ENCODE measurements at places on chromosomes 5 and 9.

GRCh38 chr5:52334367-52334766, 453.3 kb upstream of the ITGA1 start:
- no peak for DNase-seq

DNA sequence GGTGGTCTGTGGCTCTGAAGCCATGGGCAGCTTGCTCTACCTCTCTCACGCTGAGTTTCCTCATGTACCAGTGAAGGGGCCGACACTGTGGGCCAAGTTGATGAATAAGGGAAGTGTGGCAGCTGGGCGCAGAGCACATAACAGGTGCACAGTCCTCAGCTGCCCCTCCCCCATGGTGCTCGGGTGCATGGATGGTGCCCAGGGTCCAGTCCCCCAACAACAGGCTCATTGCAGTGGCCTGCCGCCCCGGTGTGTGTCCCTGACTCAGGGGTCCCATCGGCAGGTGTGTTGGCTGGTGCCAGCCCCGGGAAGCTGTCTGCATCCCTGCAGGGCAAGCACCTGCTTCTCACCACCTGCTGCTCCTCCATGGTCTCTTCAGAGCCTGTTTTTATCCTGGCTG, 36.6 kb downstream of the COL5A1 start:
- no peak for DNase-seq

DNA sequence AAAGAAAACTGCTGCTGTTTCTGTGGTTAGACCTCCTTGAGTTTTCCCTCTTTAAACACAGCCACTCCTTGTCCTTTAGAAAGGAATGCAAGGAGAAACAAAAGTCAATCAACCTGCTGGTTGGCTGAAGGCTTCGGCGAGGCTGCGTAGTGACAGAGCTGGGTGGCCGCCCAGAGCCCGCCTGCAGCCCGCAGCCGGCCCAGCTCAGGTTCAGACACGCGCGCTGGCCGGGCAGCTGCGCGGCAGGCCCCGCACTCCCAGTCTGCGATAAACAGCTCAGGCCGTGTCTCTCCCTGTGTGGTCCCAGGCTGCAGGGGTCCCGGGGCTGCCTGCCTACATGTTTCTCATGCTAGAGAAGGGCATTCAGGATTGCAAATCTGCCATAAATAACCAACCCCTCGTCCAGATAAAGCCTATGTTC, 115.4 kb downstream of the HSD17B3 start:
- DNase-seq, result no peak

DNA sequence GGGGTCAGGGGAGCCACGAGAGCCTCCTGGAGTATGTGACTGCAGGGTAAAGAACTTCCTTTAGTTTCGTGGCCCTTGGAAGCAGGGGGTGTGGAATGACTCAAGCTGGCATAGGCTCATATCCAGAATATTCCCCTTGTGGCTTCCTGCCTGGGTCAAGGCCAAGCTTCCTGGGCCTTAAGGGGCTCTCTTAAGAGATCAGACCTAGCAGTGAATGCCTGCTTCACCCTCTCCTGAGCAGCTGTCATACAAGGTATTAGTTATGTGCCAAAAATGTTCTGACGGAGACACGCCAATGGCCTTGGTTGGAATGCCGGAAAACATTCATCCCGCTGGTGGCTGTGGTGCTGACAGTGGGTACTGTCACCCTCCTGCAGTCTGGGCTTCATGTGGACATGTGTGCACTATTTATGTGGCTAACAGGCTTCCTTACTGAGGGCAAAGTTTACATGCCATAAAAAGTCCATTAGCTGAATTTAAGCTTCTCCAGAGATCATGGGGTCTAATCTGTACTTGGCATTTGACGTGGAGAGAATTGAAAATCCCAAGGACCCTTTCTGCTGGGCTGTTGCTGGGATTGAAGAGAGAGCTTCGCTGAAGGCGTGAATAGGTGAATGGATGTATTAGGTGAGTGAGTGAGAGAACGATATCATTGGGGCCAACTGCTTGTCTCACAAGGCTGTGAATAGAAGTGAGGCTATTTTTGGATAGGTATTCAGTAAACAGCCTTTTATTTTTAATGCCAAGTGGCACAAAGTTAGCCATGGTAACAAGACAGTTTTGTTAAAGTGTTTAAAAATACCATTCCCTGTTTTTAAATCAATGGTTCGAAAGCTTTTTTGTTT, 156.8 kb downstream of the MACROH2A1 start:
- no peak for DNase-seq

DNA sequence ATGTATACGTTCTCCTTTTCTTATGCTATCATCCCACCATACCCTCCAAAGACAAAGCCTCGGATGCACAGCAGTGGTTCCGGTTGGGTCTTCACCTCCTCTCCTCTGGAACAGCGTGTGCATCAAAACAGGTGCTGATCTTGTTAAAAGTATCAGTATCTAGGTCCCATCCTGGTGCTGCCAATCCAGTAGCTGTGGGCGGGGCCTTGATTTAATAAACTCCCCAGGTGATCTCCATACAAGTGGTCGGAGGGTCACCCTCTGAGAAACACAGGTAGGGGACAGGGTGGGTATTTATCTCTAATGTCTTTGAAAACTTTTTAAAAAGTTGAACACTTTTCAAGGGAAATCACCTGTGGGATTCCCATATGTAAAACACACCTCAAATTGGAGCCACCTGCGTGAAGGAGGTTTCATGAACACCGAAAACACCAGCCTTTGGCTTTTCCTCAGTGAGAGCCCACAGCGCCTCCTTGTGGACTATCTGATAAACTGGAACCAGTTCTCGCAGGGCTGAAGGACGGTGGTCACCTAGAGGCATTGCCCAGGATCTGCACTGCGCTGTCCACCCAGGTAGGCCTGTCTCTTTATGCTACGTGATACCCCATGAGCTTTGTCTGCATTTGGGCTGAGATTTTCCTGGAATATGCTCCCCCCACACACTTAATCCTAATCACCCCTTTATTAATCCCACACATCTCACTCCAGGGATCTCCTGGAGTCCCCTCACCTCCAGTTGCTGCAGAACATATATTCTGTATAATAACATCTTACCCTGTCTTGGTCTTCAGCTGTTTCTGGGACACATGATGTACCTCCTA, 80.5 kb upstream of the EPB41L4B start:
- DNase-seq, result peak; percentile 5
